ENCODE measurements at places on chromosomes 1 and 21. TPM values are rescaled to one million over a fixed set of nuclear protein-coding genes. Genes with fewer than 3 reads are reported as not detected.

EXO5 gene
- total RNA-seq: 6.6 TPM

RAP1GAP gene
- total RNA-seq: not detected

TCP10L gene
- under 0.01 TPM for total RNA-seq

ADGRB2 gene
- 4.7 TPM for total RNA-seq

EXTL1 gene
- under 0.01 TPM for total RNA-seq

LAMC1 gene
- total RNA-seq: 598 TPM

HSPB7 gene
- under 0.01 TPM for total RNA-seq

CD2 gene
- not detected for total RNA-seq

FMO1 gene
- not detected for total RNA-seq

SPRR5 gene
- total RNA-seq: not detected

CHIA gene
- not detected for total RNA-seq

PCP4 gene
- not detected for total RNA-seq

PPIAL4G gene
- not detected for total RNA-seq

PCSK9 gene
- 4.4 TPM for total RNA-seq

THEM5 gene
- not detected for total RNA-seq

F11R gene
- total RNA-seq: under 0.01 TPM

ADAMTSL4 gene
- 36.2 TPM for total RNA-seq

MFAP2 gene
- total RNA-seq: 44.5 TPM

SRRM1 gene
- total RNA-seq: 61.4 TPM

MTARC1 gene
- total RNA-seq: 0.37 TPM

STMN1 gene
- 57.0 TPM for total RNA-seq

DUSP10 gene
- 18.8 TPM for total RNA-seq

SFN gene
- 0.73 TPM for total RNA-seq

OLIG2 gene
- not detected for total RNA-seq

IL22RA1 gene
- total RNA-seq: 0.37 TPM

PTBP2 gene
- total RNA-seq: 17.6 TPM

SLC9A1 gene
- total RNA-seq: 3.7 TPM

HOOK1 gene
- not detected for total RNA-seq

MIGA1 gene
- 10.7 TPM for total RNA-seq

SLC1A7 gene
- not detected for total RNA-seq

MYOM3 gene
- under 0.01 TPM for total RNA-seq

LEPR gene
- total RNA-seq: 12.5 TPM

FMO2 gene
- total RNA-seq: 0.39 TPM

UQCRHL gene
- total RNA-seq: 2.2 TPM

TIE1 gene
- total RNA-seq: under 0.01 TPM

GPR153 gene
- total RNA-seq: 3.7 TPM

GPR37L1 gene
- total RNA-seq: not detected

MYOG gene
- not detected for total RNA-seq

ZMYM1 gene
- total RNA-seq: 19.8 TPM

Measured in subcutaneous preadipocyte (primary cell).